ENCODE measurements at places on chromosomes 7 and 10.

DNA sequence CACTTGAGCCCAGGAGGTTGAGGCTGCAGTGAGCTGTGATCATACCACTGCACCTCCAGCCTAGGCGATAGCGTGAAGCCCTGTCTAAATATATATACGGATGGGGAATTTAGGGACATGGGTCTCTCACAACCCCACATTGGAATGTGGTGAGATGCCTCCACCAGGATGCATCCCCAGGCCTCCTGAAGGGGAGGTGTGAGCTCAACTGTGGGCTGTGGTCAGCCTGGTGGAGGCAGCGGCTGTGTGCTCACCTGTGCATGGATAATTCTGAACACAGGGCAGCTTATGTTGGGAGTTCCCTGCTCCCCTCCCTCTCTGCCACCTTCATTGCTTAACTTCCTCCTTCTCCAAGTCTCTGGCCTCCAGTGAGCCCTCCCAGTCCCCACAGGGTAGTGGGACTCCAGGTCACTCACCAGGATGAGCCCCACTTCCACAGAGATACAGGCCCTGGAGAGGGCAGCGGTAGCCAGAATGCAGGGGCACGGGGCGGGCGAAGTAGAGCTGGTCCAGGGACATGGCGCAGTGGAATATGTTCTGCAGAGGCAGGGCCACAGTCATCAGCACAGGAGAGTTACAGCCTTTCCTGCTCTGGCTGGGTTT is 30.4 kb downstream of the PYROXD2 start:
- ATAC-seq, result no peak

DNA sequence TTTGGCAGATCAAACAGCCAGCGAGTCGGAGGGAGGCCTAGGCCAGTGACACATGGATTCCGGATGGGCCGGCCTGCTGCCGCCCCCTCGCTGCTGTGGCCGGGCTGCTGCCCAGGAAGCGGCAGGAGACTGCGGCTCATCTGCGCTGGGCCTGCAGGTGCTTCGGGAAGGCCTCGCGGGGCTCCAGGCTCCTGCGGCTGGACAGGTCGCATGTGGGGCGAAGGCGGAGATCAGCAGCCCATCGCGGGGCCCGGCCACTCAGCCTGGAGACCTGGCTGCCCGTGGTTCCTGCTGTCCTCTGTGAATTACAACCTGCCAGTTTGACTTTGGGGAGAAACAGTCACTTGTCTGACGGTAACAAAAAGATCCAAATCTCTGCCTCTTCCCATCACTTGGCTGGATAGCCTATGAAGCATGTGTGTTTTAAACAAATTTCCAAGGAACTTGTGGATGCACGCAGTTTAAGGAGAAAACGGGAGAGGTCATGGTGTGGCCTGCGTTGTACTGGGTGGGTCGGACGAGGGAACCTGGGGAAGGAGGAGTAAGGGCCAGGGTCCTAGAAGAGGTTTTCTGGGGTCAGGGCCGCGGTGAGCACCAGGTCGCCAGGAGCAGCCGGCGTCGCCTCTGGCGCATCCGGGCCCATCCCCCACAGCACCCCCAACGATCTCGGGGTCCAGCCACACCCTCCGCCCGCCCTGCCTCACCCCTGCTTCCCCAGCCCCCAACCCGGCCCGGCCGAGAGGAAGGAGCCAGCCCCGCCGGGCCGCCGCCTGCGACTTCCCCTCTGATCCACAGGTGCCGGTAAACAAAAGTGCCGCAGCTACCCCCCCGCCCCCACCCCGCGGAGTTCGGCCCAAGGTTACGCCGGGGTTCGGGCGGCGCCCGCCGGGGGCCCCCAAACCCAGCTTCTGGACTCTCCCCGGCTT is 1.6 kb downstream of the SPOCK2 start:
- ATAC-seq, result no peak

GRCh38 chr10:50421026-50421719 is 169.9 kb upstream of the ASAH2 start:
- ATAC-seq, result peak; percentile 38

DNA sequence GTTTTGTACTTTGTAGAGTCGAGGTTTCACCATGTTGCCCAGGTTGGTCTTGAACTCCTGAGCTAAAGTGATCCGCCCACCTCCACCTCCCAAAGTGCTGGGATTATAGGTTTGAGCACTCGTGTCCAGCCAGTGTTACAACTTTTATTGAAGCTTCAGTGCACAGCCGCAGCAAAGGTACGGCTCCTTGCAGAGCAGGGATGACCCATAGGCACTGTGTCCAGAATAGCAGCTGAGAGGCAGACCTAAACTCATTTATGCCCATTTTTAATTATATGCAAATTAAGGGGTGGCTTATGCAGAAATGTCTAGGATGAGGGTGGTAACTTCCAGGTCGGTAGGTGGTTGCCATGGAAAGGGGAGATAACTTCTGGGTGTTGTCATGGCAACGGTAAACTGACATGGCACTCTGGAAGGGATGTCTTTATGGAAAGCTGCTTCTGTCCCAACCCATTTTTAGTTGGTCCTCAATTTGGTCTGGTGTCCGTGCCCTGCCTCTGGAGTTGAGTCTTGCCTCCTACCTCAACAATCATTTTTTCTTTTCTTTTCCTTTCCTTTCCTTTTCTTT is 22.7 kb downstream of the NYAP1 start:
- peak; percentile 21 for ATAC-seq

- ATAC-seq, result peak; percentile 66
Observed at GRCh38 chr7:92691578-92691977, 101.4 kb upstream of the FAM133B start.

DNA sequence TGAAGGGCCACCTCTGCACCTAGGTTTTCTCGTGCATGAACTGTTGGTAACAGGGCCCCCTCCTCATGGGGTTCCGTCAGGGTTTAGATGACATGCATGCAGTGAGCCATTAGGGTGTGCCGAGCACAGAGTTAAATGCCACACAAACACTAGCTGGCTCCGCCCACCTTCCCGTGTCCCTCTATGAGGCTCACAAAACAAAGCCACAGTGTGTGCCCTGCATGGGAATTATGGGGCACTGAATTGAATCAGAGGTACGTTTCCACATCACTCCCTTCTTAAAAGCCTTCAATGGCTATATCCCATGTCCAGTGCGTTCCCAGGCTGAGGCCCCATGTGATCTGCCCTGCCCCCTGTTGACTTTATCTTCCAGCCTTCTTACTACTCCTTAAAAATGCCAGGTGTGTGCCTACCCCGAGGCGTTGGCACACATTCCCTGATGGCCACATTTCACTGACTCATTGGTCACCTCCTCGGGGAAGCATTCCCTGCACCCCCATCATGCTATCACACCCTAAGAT is 35.7 kb downstream of the GSDME start:
- no peak for ATAC-seq

- no peak for ATAC-seq
Observed at GRCh38 chr7:146346096-146346495, 229.5 kb downstream of the CNTNAP2 start.

GRCh38 chr7:138845711-138846110 is 47.7 kb upstream of the ATP6V0A4 start:
- no peak for ATAC-seq

DNA sequence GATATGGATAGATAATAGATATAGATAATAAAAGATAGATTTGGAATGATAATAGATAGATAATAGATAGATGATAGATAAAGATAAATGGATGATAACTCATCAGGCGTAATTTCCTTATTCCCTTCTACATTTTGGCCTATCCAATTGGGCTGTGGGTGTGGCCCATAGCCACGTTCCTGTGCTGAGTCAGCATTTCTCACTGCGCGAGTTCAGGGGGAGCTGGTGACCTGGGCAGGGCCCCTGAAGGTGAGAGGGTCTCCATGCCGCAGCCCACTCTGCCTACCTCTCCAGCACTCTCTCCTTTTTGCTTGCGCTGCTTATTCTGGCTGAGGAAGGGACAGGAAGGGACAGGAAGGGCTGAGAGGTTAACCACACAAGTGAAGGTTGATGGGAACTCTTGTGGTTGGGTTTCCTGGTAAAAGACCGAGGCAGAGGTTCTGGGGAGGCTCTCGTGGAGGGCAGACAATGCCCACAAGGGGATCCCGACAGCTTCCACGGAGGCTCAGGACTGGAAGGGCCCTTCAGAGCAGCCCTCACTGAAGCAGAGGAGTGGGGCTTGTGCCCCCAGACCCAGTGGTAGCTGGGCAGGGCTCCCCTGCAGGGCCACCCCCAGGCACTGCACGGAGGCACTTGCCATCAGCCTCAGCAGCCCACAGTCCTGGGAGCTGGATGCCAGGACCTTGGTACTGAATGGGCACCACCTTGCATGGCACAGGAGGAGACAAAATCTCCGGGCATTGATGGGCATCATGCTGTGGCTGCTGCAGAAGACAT is 247.3 kb upstream of the PITRM1 start:
- ATAC-seq, result no peak

GRCh38 chr7:49400891-49401550 is 372.4 kb upstream of the VWC2 start:
- no peak for ATAC-seq

GRCh38 chr7:157409753-157410727 is 73.2 kb downstream of the DNAJB6 start:
- ATAC-seq, result no peak

DNA sequence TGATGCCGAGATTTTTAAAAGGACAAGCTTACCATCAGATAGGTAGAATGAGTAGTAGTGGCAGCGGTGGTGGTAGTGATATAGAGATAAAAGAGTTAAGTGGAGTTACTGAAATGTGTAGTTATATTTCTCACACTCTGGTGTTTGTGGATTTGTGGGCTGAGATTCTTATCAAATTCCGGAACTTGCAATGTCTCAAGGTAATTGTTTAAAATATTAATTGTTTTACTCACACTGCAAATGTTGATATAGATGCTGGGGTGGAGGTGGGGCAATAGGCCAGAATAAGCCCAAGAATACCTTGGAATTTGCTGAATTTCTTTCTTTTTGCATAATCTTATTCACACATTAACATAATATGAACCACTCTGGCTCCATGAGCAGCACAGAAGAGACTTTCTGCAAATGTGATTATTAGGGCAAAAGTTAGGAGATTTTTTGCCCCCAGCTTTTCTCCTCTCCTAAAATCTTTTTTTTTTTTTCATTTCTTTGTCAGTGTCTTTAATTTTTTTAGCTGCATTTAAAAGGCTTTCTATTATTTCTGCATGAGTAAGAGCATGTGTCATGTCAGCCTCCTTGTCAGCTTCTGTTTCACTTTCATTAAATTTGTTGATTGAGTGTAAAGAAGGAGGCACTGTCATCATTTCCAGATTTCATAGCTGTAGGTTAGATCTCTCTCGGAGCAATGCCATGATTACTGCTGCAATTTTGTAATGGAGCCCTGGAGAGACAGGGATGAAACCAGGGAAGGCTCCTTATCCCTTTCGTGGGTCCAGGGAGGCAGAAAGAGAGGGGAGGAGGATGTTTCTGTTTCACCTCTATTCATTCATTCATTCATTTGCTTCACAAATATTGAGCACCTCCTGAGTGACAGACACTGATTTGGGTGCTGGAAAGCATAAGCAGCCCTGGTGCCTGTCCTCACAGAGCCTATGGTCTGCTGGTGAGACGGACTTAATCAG is 13.1 kb upstream of the SGMS1 start:
- ATAC-seq, result no peak

GRCh38 chr10:126851414-126852108 is 53.7 kb upstream of the DOCK1 start:
- no peak for ATAC-seq

DNA sequence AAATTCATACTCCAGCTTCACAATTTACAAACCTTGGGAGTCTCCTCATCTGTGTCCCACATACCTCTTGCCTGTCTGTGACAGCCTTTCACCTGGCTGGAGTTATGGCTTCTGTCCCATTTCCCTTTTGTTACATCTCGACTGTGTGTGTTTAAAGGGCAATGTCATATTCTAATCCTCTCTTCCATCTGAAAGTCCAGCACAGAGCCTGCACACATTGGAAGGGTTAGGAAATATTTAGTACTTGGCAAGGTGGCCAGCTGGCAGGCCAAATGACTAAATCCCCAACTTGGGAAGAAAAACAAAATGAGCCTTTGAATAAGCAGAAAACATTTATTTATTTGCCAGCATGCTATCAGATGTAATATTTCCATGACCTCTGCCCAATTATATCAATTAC is 120.1 kb upstream of the STK17A start:
- ATAC-seq, result no peak

GRCh38 chr10:56346845-56347415 is 14.1 kb downstream of the ZWINT start:
- ATAC-seq, result no peak

DNA sequence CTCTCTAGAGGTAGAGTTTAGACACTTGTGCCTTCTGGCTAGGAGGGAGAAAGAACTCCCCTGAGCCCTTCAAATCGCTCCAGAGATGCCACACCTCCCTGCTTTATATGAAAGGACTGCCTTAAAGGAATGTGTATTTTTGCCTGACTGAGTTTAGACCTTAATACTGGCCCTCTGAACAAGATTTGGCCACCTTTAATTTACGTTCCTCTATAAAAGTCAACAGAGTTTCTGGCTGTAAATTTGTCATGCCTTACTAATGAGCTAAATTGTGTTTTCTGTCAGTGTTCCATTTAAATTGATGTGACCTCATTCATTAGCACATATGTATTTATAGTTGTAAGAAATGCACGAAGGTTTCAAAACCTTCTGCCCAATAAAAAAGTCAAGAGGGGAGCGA is 48.0 kb downstream of the SEMA3C start:
- peak; percentile 26 for ATAC-seq

DNA sequence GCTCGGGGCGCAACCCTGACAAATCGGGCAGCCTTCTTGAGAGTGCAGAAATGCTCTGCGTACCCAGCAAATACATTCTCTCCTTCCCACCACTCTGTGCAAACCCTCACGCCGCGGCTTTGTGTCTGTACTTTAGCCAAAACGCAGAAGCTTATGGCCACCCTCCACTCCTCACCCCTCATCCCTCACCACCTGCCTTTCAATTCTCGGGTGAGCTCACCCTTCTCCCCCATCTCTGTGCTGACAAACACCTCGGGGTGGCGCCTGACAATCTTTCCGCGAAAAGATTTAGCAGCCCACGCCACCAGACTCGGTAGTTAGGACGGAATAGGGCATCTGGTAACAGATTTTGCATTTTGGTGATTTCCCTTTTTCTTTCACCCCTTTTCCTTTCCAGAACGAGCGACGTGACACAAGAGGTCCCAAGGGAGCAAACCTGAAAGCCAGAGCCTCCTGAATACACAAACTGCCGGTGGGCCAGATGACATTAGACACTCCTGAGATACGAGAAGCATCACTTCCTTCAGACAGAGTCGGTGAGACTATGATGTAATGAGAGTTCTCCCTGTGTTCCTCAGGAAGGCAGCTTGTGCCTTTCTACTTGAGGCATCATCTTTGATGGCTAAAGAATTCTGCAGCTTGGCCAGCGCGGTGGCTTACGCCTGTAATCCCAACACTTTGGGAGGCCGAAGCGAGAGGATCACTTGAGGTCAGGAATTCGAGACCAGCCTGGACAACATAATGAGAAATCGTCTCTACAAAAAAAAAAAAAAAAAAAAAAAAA is 671 bp upstream of the ATAD1 start:
- ATAC-seq, result peak; percentile 71

- ATAC-seq, result no peak
Observed at GRCh38 chr10:627032-627992, 62.2 kb downstream of the DIP2C start.

- ATAC-seq, result no peak
Observed at GRCh38 chr10:111593578-111593977, 516.7 kb downstream of the ADRA2A start.

GRCh38 chr10:98006266-98006665 is 24.2 kb downstream of the CRTAC1 start:
- no peak for ATAC-seq

- no peak for ATAC-seq
Observed at GRCh38 chr7:3695602-3696001, 394.6 kb downstream of the SDK1 start.
